ENCODE measurements at places on chromosomes 5 and 9.

GRCh38 chr5:143329843-143330242 is 73.6 kb downstream of the NR3C1 start:
- no peak for DNase-seq

- no peak for DNase-seq
Measured at GRCh38 chr9:123556464-123557435, 200.8 kb downstream of the CRB2 start.

DNA sequence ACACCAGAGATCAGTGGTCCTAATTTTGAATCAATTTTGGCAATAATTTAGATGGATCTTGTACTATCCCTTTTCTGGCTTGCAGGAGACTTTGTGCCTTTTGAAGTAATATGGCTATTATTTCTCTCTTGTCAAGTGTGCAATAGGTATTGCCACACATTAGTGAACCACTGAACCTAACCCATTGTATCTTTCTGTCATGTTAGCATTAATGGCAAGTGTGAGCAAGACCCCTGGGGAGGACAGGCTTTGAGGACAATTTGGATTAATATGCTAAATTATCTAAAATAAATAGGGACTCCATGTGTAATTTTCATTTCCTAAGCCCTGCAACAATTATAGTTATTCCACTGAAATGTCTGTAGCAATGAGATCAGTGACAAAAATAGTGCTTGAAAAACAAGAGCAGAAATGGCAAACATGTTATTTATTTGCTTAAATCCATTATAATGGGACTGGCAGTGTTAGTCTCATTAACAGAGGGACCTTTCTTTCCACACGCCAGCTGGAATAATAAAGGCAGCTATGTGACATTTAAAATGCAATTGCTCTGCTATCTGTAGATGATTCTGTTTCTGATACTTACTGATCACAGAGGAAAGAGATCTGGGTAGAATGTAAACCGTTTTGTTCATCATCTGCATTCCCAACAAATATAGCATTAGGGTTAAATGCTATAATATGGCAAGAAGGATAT is 753.3 kb upstream of the ZNF608 start:
- no peak for DNase-seq

DNA sequence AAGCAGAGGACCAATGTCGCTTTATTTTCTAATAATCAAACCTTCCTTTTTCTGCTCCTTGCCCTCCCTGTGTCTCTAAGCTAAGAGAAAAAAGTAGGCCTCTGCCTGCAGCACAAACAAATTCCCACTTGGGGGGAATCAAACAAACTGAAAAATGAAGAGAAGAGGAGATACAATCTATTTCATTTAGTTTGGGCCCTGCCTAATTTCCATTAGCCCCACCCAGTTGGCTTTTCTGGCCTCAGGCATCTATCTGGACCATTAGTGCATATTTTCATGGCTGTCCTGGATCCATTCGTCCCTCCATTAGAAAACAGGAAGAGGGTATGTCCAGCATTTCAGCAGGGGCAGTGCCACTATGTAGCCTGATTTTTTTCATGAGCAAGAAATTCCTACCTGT is 72.9 kb downstream of the EBF1 start:
- DNase-seq: no peak

DNA sequence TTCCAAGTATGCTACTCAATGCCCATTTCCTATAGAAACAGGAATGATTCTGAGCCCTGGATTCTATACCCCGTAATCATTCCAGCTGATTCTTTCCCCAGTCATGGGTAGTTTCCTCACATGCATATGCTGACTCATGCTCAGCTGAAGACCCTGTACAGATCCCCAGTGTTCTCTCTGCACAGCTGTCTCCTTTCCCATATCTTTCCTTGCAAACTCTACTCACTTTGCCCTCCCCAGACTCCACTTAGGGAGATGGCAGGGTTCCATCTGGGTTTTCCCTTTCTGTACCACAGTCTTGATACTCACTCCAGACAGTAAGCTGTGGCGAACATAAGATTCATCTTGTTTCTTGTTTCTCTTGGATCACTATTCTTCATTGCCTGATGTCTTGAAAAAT is 357.6 kb downstream of the RAB3C start:
- DNase-seq: no peak

DNA sequence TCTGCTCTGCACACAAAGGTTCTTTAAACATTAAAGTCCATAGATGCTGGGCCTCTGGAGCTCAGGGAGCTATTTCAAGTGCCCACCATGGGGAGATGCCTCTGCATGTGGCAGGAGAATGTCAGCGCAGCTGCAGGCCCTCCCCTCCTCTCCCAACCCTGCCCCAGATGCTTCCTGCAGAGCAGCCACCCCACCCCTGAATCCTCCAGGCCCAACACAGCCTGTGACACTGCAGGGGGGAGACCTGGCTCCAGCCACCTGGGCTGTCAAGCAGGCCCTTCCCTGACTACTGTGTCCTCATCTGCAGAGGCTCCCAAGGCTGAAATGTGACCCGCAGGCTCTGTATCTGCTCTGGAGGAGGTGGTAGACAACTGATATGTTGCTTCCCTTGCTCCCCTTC is 213.9 kb downstream of the GABBR2 start:
- no peak for DNase-seq

DNA sequence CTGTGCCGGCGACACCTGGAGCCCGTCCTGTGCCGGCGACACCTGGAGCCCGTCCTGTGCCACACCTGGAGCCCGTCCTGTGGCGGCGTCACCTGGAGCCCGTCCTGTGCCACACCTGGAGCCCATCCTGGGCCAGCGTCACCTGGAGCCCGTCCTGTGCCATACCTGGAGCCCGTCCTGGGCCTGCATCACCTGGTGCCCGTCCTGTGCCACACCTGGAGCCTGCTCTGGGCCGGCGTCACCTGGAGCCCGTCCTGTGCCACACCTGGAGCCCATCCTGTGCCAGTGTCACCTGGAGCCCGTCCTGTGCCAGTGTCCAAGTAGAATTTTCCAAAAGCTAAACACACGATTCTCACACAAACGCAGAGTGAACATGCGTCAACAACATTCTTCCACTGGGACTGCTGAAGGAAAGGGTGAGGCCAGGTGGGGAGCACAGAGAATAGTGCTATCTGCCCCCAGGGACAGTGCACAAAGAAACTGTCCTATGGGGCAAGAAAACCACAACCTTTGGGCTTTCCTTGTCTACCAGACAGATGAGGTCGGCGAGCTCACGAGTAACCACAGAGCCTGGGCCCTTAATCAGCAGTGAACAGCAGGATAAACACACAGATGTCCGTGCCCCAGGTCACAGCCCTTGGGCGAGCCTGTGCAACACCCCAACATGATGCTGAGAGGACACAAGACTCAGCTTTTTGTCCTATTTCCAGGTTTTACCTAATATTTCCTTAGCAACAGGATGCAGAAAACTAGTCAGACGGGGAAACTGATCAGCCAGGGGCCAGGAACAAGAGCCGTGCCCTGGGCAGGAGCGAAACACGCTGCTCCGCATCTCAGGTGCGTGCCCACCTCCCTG is 7.9 kb downstream of the QSOX2 start:
- no peak for DNase-seq

- no peak for DNase-seq
Measured at GRCh38 chr5:41773799-41774198, 96.4 kb downstream of the OXCT1 start.

DNA sequence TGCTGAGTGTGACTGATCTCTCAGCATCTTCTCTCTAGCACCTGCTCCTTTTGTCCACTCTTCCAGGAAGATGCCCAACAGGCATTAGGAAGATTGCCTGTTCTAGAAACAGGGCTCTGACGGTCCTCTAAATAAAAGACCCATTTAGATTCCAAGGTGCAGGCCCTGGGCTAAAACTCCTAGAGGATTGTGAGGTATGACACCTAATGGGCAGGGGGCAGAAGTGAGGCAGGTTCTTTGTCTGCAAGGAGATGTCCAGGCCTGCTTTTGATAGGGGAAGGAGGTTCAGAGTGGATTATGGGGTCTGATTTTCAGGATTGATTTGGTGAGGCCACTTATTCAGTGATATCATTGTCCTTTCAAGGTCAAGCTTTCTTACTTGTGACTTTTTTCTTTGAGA is 140.8 kb upstream of the TRPC7 start:
- DNase-seq: no peak

- DNase-seq: no peak
Measured at GRCh38 chr5:118450554-118451332, 537.6 kb downstream of the DTWD2 start.

DNA sequence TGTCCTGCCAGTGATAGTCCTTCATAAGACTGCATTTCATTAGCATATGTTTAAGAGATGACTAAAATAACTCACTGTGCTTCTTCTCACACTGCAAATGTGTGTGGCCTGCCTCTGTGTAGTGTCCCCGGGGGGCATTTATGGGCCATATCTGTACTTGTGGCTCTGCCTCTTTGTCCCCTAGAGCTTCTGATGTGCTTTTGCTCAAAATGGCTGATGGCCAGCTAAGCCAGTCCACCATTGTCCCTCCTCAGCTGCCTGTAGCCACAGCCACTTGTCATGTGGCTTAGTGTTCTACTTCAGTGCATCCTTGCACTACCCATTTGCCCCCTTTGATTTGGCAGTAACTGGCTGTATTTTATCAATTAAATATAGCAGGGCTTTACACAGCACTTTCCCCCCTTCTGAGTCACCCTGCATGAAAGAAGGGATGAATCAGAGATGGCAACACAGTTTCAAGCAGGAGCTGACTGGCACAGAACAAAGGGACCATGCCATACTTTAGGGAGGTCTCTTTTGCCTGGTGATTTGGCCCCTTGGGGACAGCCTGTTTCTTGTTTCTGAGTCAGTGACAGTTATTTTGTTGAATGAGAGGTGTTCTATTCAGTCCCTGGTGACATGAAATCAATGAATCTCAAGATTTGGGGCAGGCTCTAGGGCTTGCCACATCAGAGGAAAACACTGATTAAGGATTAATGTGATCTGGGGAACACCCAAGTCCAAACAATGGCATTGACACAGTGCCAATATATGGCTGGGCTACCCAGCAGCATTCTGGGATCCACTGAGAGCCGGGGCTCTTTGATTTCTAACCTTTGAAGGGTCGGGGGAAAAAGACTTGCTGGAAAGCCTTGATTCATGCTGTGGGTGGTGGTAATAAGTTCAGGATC is 245.5 kb downstream of the SMARCA2 start:
- DNase-seq: no peak

DNA sequence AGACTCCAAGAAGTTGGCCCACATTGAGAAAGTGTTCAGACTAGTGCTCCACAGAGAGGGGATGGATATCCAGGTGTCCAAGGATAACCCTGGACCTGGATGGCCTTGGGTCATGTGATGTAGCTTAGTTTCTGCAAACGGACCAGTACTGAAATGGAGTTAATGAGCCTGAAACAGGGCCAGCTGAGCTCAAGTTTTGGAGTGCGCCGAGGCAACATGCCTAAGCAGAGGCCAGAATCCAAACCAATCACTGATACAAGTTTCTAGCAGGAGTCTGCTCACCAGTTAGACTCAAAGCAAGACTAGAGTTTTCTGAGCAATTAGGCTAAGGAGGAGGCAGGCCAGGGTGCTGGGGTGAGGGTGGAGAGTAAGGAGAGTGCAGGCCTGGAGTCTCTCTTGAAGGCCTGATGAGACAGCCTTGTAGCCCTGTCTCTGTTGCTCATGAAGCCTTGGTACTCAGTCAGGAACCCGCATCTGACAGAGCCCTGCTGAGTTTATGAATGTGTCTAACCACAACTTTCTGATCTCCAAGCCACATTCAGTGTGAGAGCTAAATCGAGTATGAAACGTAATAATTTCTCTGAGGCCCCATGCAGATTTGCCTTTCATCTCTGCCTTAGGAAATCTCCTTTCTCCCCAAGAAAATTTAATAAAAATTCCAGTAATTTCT is 68.9 kb upstream of the EQTN start:
- DNase-seq: no peak

DNA sequence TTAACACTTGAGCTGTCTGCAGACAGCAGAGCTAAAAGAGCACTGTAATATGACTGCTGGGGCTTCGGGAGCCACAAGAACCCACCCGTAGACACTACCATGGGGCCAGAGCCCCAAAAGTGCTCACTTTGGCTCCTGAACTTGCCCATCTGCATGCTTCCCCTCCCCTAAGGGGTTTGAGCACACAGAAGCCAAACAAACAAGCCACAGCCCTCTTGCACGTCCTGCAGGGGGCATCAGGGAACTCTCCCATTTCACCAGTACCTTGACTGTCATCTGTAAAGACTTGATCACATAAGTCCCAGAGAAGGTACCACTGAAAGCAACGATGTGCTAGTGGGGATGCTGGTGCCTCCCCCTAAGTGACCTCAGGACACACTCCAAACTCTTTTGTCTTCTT is 681.8 kb downstream of the SEMA5A start:
- DNase-seq: no peak

DNA sequence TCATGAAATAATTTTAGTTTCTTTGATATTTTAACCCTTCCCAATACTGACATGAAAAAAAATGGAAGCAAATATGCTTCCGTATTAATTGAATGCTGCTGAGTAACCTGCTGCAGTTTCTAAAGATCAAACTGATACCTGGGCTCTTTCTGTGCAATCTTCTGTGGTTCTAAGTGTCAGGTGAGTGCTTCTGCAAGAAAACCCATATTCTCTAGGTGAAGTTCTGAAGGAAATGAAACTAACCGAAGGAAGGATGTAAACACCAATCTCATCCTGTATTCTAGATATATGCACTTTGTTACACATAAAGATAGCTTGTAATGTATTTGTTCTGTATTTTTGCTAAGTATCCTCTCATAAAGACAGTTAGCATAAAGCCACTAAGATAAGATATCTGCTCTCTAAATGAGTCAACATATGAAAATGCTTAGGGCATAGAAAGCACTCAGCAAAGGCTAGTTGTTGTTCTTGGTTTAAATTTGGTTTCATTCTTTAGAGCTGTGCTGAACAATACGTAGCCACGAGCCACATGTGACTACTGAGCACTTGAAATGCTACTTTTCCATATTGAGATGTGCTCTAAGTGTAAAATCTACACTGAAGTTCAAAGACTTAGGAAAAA is 52.0 kb downstream of the ITGA2 start:
- DNase-seq: no peak

GRCh38 chr9:14895806-14896205 is 14.4 kb downstream of the FREM1 start:
- no peak for DNase-seq

- DNase-seq: no peak
Measured at GRCh38 chr5:121949885-121950284, 11.9 kb upstream of the SRFBP1 start.

DNA sequence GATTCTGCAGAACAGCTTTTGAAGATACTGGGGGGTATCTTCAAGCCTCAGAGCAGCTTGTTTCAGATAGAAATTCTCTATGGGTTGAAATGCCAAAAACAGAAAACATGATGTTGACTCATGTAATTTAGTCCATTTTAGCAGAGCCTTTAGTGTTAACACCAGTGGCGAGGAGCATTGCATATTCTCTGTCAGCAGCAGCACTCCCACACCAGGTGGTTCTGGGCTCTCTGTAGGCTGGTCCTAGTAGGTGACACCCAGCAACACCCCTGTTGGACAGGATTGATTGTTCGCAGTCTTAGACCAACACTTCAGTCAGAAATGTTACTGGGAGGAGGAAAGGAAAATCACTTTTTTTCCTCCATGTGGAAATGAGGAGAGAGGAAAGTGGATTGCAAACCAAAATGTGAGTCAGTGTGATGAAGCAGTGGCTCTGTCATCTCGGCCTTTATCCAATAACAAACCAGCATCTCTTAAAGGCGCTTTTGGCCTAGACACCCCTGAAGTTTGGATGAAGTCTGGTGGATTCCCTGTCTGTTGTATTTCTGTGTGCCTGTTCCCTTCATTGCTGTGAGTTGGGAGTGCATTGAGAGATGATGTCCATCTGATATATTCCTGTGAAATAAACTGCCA is 16.8 kb downstream of the SLC46A2 start:
- DNase-seq: no peak

Measured in 8988T (cell line).